Fibroblast of villous mesenchyme (primary cell): ENCODE measurements at places on chromosomes 1 and 21. TPM values are rescaled to one million over a fixed set of nuclear protein-coding genes. Genes with fewer than 3 reads are reported as not detected.

KRTAP10-10 gene
- not detected in 2 replicates for total RNA-seq

DNA sequence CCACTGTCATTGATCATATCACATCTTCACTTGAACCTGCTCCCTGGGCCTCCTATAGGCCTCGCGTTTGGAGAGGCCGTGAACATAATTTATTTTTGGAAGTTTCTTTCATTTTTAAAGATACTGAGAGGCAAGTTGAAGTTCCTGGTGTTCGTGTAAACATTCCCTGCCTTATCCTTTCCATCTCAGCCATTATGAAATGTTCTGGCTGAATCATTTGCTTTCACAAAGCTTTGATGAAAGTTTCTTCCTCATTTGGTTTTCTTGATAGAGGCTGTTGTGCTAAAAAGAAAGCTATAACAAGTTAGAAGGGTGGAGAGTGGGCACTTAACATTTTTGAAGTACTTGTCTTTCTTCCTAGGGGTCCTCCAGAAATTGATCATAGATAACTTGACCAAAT is 15.5 kb downstream of the CAMTA1 start:
- DNase-seq = peak; percentile 88

DNA sequence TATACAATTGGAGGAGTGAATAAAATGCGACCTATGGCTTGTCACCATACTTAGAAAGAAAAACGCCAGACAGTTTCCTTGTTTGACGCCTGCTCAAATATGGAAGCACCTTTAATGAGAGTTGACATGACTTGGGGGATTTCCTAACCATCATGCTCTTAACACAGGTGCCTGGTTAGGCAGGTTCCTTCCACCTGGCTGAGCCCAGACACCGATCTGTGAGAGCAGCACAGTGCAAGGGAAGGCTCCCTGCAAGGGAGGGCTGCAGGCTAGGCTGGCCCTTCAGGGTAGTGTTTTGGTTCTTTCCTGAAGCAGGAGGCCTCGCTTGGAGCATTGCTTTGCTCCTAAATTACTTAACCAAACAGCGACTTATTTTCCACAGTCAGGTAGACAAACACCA is 24.6 kb upstream of the KLHDC8A start:
- no peak for DNase-seq

DNA sequence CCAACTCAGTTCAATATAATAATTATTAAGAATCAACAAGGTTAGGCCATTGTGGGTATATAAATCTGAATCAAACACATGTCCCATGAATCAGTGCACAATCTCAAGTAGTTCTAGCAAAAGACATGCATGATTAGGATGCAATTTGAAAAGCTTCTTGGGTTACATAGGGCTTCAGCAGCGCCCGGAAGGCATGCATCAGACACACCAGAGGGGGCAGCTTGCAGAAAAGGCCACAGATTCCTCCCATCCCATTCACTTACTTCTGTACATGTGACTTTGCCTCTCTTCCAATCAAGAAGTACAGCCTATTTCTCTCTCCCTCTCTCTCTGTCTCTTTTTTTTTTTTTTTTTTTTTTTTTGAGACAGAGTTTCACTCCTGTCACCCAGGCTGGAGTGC is 91.8 kb downstream of the KCNN3 start:
- no peak for DNase-seq

GALE gene
- total RNA-seq = 31.5 and 33.5 TPM in 2 replicates
